ENCODE measurements at places on chromosomes 5 and 9.
A peak's percentile ranks its signal among the peaks of the same experiment; 100 is the strongest.

DNA sequence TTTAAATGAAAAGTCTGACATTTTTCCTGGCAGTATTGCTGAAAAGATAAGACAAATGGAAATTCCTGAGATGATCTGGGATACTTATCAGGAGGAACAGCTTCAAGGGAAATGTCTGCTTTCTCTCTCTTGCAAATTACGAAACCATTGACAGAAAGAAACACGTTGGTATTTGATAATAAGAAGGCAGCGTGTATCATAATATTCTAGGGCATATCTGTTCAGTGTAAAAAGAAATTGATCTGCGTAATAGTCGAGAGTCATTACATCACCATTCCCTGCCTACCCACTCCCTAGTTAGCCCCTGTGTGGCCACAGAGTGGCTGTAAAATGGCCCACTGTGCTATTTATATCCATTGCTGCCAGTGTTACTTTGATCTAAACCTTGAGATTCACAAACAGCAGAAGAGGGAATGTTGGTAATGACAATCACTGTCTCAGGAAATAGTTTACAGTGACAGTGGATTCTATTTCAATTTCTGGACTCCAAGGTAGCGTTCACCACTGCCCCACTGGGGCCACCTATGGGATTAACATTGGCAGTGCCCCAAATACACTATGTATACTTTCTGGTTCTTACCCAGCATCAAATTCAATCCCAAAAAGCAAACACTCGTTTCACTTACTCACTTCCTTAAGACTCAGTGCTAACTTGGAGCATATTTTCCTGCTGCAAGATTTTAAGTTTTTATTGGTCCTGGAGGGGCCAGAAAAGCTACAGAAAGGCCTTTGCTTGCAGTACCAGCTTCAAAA is 133.4 kb upstream of the GAS1 start:
- DNase-seq, result no peak

DNA sequence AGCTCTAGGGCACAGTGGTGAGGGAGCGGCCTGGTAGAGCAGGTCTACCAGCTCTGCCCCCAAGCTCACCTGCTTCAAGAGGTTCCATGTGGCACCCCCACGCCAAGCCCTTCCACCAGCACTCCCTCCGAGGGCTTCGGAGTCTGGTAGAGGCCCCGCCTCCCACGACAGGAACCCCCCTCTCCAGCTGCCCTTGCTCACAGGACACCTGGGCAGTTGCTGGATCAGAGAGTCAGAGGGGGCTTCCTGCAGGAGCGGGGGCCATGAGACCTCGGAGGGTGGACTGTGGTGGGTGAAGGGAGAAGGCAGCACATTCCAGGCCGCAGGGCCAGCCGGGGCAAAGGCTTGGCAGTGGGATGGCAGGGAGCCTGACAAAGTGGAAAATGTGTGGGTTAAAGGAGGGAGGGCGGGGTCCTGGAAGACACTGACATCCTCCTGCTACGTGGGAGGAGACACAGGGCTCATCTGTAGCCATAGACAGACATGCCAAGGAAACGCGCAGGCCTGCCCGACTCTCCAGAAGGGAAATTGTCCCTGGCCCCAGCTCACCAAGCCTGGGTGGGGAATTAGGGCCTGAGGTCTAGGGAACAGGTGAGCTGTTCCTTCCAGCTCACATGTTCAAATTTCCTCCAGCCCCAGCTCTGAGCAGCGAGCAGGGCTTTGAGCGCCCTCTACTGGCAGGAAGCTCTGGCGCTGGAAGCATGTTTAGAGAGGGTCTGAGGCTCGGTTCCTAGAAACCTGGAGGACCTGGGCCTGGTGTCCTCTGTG is 74.2 kb downstream of the NTNG2 start:
- peak; percentile 42 for DNase-seq

DNA sequence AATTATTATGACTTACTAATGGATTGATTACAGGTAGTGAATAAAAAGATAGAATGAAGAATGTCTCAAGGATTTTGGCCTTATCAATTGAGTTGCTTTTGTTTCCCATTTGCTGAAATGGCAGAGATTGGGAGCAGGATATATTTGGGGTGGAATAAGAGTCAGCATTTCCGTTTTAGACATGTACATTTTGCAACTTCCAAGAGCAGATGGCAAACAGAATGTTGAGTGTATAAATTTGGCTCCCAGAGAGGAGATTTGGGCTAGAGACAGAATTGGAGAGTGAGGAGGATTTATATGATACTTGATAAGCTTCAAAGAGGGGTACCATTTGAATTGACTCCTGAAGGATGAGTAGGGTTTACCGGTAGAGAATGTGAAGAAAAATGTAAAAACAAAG is 437.9 kb upstream of the PAPPA start:
- no peak for DNase-seq

DNA sequence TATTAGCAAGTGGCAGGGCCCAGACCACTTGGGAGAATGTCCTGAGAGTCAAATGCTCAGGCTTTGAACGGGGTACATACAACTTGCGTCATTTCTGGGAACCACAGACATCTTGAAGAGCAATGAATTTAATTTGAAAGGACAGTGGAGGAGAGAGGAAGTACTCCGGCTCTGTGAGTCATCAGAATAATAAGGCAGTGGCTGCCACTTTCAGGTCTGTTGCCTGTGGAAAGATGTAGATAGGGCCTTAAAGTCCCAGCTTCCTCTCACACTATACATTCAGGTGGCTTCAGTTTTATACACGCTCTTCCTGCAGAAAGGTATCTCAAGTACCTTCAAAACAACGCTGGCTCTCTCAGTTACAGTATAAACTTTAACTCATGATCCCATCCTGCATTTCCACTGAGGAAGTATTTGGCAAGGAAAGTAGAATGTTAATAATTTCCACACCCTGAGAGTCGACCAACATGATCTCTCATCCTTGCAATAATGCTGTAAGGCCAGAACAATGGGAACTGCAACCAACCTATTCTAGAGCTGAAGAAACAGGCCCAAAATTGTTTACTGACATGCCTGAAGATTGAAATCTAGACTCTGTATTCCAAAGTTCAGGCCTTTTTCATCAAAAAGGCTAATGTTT is 6.8 kb upstream of the PRUNE2 start:
- peak; percentile 39 for DNase-seq

- DNase-seq, result no peak
Observed at GRCh38 chr5:149419532-149419858, 40.4 kb upstream of the IL17B start.

- no peak for DNase-seq
Observed at GRCh38 chr5:95332158-95332557, 47.3 kb upstream of the MCTP1 start.

- no peak for DNase-seq
Observed at GRCh38 chr9:68912561-68912960, 101.4 kb downstream of the PRKACG start.

GRCh38 chr9:109975574-109976295 is 195.7 kb downstream of the PALM2AKAP2 start:
- peak; percentile 65 for DNase-seq
